ENCODE measurements at places on chromosomes 3 and 15.

DNA sequence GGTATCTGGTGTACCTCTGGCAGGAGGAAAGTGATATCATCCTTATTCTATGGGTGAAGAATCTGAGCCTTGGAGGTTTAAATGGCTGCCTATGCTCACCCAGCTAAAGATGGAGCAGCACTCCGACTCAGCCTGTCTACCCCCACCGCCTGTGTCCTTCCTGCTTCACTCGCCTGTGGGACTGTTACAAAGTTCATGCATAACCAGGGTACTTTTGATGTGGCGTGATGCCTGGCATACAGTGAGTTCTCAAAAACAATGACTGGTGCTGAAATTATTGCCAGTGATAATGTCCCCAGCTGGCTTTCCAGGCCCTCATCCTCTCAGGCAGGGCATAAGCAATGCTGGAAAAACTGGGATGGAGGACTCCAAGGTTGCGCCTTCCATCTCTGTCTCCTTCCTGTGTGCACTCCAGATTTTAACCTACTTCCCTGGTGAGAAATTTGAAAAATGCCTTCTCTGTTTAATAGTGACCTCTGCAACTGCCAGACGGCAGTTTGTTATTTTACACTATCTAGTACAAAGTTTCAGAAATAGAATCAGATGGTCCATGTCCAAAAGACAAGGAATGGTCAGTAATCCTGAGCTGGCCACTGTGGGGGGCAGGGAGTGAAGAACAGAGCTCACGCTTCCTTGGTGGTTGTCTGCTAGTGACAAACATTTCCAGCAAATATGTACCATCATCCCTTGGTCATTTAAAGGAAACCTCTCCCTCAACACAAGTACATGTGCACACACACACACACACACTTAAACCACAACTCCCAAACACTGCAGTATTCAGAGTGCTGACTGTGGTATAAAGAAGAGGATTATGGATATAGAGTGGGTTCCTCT is 86.5 kb upstream of the NMNAT3 start:
- DNase-seq, result no peak

DNA sequence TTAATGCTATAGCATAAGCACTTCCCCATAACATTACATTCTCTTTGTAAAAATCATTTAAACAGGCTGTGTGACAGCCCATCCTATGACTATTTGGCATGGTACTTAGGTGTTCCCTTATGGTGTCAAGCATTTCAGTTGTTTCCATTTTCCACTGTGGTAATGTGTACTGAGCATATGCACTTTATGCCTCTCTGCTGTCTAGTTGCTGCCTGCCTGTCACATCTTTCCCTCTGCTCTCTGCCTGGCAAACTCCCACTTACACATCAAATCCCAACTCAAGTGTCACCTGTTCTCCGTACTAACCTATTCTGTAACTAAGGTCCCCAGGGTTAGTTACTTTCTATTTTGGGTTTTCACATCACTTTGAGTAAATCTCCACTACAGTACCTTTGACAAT is 84.4 kb upstream of the STRIT1 start:
- no peak for DNase-seq

DNA sequence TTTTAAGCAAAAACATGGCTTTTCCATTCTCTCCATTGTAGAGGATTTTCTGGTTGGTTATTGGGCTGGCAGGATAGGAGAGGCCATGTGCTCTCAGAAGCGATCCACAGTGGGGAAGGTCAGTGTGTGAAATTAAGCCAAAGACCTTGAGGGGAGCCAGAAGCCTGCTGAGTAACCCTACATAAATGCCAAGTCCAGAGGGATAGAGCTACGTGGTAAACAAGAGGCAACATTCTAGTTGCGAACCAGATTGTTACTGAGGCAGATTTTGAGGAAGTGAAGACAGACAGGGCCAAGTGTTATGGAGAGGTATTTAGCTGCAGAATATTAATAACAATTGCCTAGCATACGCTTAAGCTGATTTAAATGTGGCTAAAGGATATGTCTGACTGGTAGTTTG is 592.8 kb upstream of the GBE1 start:
- no peak for DNase-seq

DNA sequence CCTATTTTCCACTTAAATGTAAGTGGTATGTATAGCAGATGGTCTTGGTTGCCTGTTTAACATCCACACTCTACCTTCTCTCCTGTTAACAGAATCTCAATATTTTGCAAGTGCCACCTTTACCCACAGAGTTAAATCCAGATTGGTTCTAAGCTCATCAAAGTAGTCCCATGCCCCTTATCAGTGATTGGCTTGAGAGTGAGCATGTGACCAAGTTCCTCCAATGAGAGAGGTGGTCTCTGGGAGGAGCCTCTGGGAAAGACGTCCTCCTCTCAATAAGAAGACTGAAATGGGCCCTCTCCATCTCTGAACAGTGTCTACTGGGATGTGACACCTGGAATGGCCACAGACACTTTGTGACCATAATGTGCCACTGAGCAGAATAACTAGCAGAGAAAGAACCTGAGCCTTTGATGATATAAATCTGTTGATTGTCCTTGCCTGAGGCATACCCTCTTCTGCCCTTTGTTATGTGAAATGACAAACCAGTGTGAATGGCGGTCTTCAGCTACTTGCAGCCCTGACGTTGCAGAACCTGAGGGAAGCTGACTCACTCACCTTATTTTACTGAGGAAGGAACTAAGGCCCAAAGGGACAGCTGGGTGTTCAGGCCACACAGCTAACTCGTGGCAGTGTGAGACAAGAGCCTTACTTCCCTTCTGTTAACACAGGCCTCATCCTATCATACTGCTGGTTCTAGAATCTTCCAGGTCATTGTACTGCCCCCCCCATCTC is 42.4 kb upstream of the LARS2 start:
- no peak for DNase-seq

DNA sequence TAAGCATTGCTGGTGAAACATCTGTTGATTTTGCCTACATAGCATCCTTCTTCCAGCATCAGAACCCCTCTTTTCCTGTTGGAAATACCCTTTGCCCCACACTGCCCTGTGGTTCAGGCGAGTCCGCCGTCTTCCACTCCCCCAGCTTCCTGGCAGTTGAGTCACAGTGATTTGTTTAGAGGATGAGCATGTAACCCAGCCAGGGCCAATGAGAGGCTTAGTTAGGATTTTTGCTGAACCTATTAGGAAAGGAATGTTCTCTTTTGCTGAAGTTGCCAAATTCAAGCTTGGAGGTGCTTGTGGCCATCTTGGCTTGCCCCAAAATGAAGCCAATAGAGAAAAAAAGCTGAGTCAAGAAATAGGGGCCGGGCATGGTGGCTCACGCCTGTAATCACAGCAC is 19.0 kb upstream of the MEX3B start:
- no peak for DNase-seq

- DNase-seq, result no peak
These were observed 4.6 kb downstream of the CAPN3 start for GRCh38 chr15:42363942-42364341.

- DNase-seq, result no peak
These were observed 148.0 kb upstream of the MITF start for GRCh38 chr3:69591164-69591736.

GRCh38 chr3:29771602-29772001 is 490.7 kb downstream of the RBMS3 start:
- DNase-seq, result no peak

DNA sequence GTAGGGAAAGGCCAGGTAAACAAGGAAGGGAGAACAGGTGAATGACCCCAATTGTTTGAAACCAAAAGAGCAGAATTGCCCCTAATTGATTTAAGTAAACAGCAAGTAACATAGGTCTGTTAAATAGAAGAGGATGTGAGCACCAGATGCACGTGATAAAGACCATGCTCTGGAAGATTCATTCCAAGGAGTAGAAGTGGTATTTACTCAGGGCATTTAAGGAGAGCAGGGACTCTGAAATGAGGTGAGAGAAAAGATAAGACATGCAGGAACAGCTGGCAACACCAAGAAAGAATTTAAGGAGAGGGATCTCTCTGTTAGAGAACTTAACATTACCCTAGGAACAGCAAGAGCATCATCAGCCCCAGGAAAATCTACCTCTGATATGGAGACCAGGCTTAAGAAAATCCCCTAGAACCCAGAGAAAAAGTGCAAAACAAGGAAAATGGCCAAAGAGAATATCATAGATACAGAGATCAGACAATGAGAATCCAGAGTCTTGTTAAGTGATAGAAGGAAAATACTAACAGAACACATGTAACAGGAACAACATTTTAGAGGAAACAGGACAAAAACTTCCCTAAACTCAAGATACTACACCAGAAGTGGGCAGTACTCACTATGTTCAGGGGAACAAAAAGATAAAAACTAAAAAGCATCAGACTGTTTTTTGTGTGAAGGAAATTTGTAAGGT is 6.4 kb downstream of the NUDT16 start:
- no peak for DNase-seq

DNA sequence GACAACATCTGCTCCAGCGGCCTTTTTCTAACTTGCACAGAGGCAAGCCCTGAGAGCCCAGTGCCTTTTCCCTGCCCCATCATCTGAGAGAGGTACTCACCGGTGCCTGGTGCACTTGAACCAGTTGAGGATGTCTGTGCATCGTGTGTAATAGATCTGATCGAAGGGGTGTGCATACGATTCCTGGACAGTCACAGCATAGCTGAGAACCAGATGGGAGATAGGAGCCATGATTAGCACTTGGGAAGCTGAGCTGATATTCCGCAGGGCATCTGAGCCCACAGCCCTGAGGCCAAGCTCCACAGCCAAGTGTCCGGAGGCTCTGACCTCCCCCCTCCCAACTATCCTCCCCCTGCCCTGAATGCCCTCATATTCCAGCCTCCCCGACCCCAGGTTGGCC is 129.8 kb downstream of the MEGF11 start:
- no peak for DNase-seq

DNA sequence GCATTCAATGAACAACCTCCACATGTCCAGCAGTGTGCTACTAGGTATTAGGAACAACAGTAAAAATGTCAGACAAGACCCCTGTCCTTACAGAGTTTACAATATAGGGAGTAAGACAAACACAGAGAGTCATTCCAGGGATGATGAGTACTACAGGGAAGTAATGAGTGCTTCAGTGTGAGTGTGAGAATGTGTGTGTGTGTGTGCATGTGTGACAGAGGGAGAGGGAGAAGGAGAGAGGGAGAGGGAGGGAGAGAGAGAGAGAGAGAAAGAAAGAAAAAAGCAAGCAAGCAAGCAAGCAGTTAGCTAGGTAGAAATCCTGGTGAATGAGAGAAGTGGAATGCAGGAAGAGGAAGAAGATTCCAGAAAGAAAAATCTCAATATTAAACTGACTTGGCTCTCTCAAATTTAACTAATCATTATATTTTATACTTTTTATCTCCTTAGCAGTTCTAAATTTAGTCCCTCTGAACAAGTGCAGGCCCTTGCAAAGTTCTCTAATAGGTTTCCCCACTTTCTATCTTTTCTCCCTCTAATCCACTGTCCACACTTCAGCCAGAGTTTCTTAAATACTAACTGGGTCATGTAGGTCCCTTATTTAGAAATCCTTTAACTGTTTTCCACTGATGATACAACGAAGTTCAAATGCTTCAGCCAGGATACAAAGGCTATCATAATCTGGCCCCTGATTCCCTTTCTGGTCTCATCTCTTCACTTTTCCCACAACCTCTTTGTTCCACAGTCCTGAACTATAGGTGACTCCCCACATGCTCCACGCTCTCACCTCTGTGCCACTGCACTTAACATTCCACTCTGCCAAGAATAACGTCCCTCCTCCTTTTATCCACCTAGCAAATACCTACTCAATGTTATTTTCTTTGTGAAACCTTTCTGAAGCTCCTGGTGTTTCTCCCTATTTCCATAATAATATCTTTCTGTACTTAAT is 10.3 kb downstream of the DCBLD2 start:
- no peak for DNase-seq

- no peak for DNase-seq
These were observed 38.6 kb downstream of the TRIM71 start for GRCh38 chr3:32856355-32856889.

GRCh38 chr15:33517944-33518343 is 207.2 kb downstream of the RYR3 start:
- no peak for DNase-seq

DNA sequence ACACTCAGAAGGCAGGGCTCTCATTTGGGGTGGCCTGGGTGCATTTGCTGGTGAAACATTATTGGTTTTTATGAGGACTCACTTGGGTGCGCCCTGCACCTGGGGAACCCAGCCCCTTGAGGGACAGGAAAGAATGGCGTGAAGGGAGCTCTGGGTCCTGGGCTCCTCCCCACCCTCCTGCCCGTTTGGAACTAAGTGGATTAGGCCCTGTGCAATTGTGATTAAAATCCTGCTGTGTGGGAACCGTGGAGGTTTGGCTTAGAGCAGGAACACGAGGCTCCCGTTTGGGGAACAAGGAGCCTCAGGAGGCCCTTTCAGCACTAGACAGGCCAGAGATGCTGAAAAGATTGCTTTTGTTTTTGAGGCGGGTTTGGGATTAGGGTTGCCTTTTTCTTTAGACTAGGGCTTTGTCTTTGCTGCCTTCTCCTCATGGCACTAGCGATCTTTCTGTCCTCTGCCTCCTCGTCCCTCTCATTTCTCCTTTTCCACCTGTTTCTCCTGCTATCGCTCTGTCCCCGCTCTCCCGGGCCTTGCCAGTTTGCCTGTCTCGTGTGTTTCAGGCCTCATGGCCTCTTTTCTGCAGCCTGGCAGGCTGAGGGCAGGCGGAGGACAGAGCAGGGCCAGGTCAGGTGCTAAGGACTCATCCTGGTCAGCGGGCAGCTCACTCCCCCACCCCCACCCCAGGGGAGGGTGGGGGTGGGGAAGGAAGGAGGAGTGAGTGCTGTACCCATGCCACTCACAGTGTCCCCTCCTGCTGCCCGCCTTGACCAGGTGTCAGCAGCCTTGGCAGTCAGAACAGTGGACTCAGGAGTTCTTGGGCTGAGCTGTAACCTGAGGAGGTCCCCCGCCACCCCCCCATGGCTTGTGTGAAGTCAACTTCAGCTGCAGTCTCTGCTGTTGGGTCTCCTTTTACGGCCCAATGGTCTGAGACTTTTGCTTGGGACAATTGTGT is 8.6 kb downstream of the MAPKAPK3 start:
- no peak for DNase-seq

GRCh38 chr15:65906396-65906795 is 37.1 kb downstream of the RAB11A start:
- no peak for DNase-seq

DNA sequence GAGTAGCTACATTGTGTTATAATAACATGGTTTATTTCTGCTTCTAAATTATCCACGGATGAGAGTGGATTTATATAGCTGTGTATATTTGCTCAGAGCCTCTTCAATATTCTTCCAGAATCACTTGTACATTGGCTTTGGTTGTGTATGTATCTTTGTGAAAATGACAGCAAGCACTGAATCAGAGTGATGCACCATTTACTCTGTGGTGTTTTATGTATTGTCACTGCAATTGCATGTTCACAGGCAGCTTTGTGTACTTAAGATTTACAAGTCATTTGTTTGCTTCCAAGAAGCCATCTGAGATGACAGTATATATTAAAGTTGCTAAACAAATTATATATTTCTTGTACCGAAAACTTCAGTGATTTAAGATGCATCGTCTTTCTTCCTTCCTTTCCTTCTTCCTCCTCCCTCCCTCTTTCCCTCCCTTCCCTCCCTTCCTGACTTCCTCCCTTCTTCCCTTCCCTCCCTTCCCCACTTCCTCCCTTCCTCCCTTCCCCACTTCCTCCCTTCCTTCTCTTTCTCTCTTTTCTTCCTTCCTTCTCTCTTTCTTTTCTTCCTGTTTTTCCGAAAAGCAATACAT is 362.3 kb upstream of the GOLIM4 start:
- no peak for DNase-seq

Measured in stimulated activated CD8-positive, alpha-beta memory T cell treated with anti-CD3 and anti-CD28 coated beads, Interleukin-15, amount 100 ng/mL, for 1 hour (primary cell).